ENCODE measurements at places on chromosomes 6 and 20. TPM values are rescaled to one million over a fixed set of nuclear protein-coding genes. Genes with fewer than 3 reads are reported as not detected.

RIN2 gene
- total RNA-seq = 72.2 TPM

C20orf96 gene
- total RNA-seq = 1.1 TPM

DDO gene
- total RNA-seq = 0.18 TPM

B3GAT2 gene
- not detected for total RNA-seq

PLTP gene
- 5.0 TPM for total RNA-seq

HSPA1L gene
- 1.3 TPM for total RNA-seq

WFDC9 gene
- not detected for total RNA-seq

UNC93A gene
- not detected for total RNA-seq

UBD gene
- total RNA-seq = not detected

SAMD10 gene
- 0.54 TPM for total RNA-seq

DBNDD2 gene
- 1.3 TPM for total RNA-seq

HLA-DRA gene
- not detected for total RNA-seq

ESR1 gene
- total RNA-seq = not detected

DNA sequence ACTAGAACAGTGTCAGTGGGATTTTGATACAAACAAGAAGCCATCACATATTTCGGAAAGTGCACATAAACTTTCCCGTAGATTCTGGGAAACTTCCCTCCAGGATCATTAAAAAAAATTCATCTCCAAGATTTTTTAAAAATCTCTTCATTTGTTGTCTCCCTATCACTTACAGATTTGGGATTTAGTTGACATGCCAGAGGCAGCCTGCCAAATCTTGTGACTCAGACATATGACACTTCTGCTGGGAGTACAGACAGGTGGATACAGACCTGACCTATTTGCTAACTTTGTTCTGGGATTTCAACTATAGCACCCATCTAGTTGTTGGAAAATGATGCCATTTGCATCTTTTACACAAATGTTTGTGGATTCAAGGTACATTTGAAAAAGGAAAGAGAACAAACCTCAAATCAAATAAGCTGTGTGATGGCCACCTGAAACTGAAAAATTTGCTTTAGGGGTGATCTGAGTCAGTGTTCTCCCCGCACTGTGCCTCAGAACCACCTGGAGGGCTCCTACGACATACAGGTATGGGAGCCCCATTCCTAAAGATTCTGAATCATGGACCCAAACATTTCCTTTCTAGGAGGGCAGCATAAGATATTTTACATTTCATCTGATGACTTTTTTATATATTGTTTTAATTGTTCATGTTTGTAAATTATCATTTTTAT is 21.9 kb upstream of the CD2AP start:
- DNase-seq = no peak

- DNase-seq = no peak
Observed at GRCh38 chr6:25606151-25606550, 45.9 kb upstream of the SCGN start.

GRCh38 chr6:6696867-6697531 is 108.5 kb downstream of the LY86 start:
- DNase-seq = peak; percentile 65

- no peak for DNase-seq
Observed at GRCh38 chr20:37915434-37915787, 12.5 kb downstream of the VSTM2L start.

GRCh38 chr6:106617302-106617701 is 12.0 kb downstream of the RTN4IP1 start:
- DNase-seq = no peak

DNA sequence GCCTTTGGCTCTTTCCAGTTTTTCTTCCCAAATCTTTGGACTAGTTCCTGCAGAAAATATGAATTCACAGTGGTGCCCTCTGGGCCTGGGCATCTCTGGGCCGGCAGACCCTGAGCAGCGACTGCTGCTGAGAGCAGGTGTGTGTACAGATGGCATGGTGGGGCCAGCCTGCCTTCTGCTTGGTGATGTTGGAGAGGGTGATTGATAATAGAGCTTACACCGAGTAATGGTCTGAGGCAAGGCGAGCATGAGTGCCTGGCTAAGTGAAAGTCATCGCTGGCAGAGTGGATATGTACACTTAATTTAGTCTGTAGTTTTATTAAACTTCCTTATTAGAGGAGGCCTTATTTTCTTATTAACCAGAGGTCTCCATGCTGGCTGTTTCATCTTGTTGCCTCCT is 156.9 kb downstream of the CDKAL1 start:
- no peak for DNase-seq

GRCh38 chr20:52974179-52974594 is 2.0 kb downstream of the TSHZ2 start:
- no peak for DNase-seq

DNA sequence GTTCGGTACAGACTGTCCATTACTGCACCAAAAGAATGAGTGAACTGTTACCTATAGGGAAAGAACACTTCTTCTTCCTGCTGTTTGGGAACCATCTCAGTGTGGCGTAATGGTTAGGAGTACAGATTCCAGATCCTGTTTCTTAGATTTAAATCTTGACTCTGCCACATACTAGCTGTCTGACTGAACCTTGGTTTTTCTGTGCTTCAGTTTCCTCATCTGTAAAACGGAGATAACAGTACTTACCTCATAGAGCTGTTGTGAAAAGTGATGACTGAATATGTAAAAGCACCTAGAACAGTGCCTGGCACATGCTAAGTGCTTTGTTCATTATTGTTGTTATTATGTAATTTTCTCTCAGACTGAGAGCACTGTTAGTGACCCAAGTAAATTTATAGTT is 39.8 kb downstream of the STX11 start:
- no peak for DNase-seq

- no peak for DNase-seq
Observed at GRCh38 chr6:13390658-13391057, 62.3 kb upstream of the TBC1D7 start.

- DNase-seq = peak; percentile 27
Observed at GRCh38 chr6:129320892-129321291, 389.1 kb downstream of the ARHGAP18 start.

- DNase-seq = peak; percentile 25
Observed at GRCh38 chr20:14412065-14412681, 74.8 kb upstream of the FLRT3 start.

DNA sequence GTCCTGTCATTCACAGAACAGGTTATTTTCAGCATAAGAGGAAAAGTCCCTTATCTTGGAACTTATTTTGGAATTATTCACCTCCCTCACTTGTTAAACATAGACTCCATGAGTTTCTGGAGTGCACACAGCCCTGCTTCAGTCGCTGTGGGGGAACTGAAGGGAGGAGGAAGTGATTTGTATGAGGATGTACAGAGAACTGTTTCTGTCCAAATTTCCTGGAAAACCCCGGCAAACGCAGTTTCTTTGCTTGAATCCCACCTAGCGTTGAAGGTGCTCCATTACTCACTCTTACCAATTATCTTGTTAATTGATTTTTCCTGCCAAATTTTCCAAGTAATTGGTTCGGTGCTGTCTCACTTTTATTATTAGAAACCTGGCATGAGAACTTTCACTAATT is 78.0 kb upstream of the AGPAT4 start:
- no peak for DNase-seq

DNA sequence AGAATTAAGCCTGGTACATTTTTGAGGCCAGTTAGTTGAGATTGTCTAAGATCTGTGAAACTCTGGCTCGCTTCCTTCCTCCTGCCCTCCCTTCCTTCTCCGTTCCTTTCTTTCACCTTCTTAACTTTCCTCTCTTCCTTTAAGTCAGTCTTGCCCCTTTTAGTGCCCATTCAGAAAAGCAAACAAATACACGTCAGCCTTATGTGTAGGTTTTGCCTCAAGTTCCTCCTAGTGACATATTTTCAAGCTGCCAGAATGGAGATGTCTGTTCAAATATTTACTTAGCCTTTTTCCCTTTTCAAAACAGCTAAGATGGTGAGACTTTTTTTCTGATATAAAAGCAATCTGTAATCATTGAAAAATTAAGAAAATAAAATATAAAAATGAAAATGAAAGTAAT is 178.4 kb downstream of the FARS2 start:
- no peak for DNase-seq

DNA sequence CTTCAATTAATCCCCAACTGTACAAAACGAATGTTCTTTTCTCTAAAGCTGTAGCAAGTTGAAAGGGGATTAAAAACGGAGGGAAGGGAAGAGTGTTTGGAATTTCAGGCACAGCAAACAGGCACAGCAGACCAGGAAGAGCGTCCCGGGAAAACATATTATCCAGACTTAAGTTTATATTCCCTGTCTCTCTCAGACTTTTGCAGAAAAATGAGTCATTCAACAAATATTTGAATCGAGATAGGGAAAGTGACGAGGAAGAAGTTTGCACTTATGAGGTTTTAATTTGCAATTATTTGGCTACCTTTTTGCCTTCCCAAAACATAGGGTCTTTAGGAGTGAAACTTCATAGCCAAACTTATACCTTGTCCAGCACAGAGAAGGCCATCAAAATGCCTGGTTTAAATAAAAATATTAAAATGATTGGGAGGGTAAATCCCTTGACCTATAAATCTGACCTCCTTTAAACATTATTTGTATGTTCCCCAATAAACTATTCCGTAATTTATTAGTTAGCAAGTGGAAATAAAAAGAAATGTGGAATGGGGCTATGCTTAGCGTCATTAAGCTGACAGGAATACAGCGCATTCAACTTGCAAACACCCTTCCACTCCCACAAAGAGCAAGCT is 16.0 kb downstream of the HFE start:
- DNase-seq = peak; percentile 77

DNA sequence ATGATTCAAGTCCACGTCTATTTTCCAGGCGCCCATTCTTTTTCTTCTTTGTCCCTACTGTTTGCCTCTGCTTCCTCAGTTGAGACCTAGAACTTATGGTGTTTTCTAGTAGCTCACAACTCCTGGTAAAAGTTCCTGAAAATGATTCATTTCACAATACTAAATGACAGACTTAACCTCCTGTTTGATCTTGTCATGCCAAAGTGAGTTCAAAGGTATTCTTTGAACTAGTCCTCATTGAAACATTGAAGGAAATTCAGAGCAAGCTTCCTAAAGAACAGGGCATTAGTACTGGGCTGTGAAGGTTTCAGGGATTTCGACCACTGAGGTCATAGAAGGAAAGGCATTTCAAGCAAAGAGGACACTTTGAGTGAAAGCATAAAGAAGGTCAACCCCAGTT is 132.8 kb downstream of the IBTK start:
- DNase-seq = no peak

GRCh38 chr6:134199848-134200606 is 117.9 kb downstream of the SGK1 start:
- no peak for DNase-seq

DNA sequence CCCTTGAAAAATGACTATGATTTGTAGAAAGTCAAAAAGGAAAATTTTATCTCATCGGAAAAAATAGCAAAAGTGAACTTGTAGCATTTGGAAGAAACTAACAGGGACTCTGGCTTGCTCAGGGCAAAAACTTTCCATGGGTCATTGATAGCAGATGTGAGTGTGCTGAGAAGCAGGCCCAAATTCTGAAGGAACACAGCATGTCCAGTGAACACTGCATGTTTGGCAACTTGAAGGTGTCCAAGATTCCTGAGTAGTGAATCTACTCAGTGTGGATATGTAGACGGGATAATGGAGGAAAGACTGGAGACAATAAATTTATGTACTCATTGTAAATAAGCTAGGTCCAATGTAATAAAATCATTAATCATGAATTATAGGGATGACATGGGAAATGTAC is 8.2 kb downstream of the SLC17A2 start:
- DNase-seq = no peak

DNA sequence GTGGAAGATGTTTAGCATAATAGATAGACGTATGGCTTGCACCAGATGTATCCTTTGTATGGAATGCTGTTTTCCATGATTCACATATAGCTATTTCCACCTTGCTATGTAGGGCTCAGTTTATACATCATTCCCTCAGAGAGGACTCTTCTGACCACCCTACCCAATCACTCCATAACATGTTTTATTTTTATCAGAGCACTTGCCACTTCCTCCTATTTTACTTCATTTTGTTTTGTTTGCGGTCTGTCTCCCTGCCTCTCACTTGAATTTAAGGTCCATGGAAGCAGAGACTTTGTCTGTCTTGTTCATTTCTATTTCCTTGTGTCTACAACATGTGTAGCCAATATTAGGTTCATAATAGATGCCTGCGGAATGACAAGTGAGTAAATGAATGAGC is 266.9 kb upstream of the CITED2 start:
- DNase-seq = no peak

GRCh38 chr6:33633084-33633461 is 12.0 kb downstream of the ITPR3 start:
- DNase-seq = no peak

DNA sequence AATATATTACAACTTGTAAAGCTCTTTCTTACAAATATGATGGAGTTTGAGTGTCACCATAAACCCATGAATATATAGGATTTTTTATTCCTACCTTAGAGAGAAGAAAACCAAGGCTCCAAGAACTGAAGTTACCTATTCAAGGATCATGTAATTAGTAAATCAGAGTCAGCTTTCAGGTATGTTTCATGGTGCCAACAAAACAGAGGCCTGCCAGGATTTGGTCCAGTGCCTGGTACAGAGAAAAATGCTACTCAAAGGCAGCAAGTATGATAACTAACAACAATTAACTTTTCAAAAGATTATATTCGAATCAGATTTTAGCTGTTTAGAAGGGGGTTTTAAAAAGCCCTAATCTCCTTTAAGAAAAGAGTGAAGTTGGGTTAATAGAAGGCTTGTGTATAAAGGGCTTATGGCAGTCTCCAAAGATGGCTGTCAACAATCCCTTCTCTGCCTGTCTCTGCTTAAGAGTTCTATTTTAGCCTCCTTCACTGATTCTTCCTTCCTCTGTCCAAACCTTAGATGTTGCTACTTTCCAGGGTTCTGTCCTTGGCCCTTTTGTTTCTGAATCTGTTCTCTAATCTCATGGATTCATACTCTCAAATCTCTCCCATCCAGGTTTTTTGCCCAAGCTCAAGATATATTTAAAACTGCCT is 7.8 kb downstream of the MAP3K7 start:
- no peak for DNase-seq

GRCh38 chr6:24019393-24019792 is 106.6 kb upstream of the NRSN1 start:
- no peak for DNase-seq

DNA sequence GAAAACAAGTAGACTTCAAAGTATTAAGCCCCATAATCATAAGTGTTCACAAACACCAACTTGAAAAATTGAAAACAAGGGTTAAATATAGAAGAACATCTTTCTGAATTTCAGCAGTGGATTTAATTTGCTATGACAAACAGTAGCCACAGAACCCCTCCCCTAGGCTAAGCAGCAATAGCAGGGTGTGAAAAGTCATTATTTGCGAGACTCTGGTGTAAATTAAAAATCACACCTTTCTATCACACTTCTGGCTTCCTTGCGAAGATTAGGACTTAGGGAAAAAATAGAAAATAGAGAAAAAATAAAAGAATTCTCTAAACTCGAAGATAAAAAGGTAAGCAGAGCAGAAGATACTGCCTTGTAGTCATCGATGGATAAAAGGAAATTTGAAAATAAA is 6.1 kb downstream of the SAMD3 start:
- DNase-seq = no peak

- no peak for DNase-seq
Observed at GRCh38 chr6:66103354-66103753, 396.3 kb upstream of the EYS start.

DNA sequence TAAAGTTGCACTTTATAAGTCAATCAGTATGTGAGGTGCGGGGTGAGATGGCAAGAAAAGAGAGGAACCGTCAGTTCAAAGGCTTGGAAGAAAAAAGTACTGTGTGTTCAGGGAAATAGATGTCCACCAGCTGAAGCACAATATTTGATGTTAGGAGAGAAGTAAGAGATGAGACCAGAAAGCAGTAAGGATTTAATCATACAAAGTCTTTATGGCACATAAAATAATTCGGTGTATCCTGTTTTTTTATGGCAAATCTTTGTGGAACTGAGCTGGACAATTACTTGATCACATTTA is 197.2 kb downstream of the FAXC start:
- DNase-seq = no peak

- DNase-seq = peak; percentile 99
Observed at GRCh38 chr20:17568972-17569521, 828 bp upstream of the DSTN start.

Data from IMR-90 (cell line).